Activated CD4-positive, alpha-beta T cell treated with anti-CD3 and anti-CD28 coated beads, Interleukin-2, amount 50 U/mL, for 24 hours (primary cell): ENCODE measurements at places on chromosomes 5 and 9.

GRCh38 chr9:131119600-131119999 lies 5.8 kb upstream of the NUP214 start:
- no peak for DNase-seq

DNA sequence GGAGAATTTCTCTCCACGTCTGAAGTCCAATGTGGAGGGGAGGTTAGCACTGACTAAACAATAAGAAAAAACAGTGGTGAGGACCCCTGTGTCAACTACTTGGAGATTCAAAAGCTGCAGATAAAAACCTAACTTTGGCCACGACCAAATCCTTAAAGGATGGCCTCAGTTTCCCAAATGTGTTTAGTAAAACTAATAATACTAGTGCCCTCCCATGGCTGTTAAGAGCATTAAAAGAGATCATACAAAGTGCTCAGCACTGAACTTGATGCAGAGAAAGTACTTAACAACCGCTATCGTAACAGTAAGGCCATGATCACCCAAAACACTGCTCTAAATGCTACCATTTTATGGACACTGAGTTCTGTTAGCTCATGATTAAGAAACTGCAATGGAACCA lies 288.4 kb downstream of the EBF1 start:
- no peak for DNase-seq

GRCh38 chr9:104810421-104811339 lies 46.8 kb downstream of the NIPSNAP3B start:
- DNase-seq = no peak

- DNase-seq = no peak
These were observed 183.6 kb downstream of the CFAP90 start for GRCh38 chr5:7667216-7667767.

GRCh38 chr9:25703701-25704357 lies 25.6 kb upstream of the TUSC1 start:
- no peak for DNase-seq
